ENCODE measurements at places on chromosomes 11 and 22.

DNA sequence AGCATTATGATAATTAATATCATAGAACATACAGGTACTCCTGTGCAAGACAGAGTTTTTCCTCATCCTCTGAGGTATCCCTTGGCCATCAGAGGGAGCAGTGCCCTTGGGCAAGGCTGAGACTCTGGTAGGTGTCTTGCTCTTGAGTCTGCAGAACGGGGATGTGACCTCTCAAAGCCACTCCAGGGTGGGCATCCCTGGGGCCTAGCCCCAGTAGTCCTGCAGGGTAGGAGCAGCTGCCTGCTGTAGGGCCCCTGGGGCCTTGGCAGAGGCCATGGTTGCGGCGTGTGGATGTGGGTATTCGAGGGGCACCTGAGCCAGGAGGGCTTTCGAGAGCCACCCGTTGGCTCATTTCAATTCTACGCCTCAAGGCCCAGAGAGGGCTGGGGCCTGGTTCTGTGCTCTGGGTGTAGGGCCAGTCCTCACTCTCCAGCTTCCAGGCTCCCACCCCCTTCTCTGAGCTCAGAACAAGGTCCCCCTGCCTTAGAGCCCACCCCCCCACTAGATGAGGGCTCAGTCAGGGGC, 7.7 kb upstream of the OMP start:
- DNase-seq, result no peak

DNA sequence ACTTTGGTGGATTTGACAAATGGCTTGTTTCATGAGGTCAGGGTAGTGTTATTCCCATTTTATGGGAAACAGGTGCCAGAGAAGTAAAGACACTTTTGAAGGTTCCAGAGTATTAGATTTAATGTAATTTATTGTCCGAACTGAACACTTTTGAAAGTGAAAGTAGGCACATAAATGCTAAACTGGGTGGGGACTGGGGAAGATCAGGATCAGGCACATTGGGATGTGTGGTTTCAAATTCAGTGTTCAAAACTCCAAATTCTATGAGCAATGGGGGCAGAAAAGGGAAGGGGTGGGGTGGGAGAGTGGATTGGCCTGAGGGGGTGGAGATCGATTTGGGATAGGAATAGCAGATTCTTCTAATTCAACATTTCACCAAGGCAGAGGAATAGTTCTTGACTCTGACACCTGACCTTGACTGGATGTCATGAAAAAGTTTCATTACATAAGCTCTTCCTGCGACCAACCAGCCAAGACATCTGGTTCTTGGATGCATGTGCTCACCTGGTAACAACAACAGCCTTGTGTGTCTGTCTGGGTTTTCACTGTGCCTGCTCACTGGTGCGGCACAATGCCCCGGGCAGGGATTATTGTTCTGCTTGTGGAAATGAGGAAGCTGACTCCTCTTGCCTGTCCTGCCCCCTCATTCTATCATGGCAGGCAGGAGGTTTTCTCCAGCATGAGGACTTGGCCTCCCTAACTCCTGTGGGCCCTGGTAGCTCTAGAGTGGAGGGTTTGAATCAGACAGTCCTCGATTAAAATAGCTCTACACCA, 10.8 kb downstream of the PPFIBP2 start:
- no peak for DNase-seq

GRCh38 chr22:20354238-20354975, 34.5 kb upstream of the DGCR6L start:
- DNase-seq, result no peak

GRCh38 chr11:64057890-64058289, 22.2 kb downstream of the FLRT1 start:
- no peak for DNase-seq

GRCh38 chr11:18392434-18393321, 1.7 kb upstream of the LDHA start:
- DNase-seq, result no peak

- no peak for DNase-seq
Observed at GRCh38 chr11:11807811-11808782, 33.7 kb upstream of the USP47 start.

- no peak for DNase-seq
Observed at GRCh38 chr11:5007561-5007960, 12.9 kb downstream of the OR51L1 start.

DNA sequence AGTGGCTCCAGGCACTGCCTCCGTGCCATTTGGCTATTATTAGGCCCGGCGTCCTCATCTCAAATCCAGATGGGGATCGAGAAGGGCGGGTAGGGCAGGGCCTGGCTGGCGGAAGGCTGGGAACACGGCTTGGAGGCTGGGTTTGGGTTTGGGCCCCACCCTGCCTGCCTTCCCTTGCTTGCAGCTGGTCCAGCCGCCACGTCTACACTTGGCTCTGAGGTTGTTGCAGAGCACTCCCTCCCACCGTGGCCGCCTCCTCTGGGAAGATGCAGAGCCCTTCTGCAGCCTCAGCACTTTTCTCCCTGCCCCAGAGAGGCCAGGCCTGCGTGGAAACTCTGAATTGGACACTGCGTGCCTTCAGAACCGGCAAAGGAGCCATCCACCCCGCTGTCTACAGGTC, 5.2 kb upstream of the SMTN start:
- no peak for DNase-seq

DNA sequence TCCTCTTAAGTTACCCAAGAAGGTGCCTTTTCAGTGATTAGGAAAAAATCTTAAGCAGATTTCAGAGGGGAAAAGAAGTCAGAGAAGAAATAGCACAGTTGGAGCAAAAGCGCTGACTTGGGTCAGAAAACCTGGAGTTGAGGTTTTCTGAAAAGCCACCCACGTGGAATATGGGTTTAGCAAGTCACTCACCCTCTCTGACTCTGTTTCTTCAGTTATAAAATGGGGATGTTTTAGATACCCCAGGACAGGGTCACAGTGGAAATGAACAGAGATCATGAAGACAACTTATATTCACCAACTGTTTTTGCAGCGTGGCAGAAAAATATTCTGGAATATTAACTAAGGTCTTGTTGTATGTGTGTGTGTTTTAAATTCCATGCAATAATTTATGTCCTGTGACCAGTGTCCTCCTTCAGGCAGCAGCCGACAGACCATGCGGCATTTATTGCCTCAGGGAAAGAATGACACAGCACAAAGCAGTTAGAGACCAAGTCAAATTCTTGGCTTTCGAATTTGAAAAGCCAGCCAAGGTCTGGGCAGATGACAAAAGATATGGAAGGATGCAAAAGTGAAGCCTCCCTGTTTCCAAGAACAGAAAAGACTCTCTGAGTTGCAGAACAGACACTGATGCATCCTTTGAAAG, 119.9 kb downstream of the MIAT start:
- no peak for DNase-seq

GRCh38 chr11:77049026-77049425, 14.8 kb downstream of the B3GNT6 start:
- DNase-seq, result no peak

- no peak for DNase-seq
Observed at GRCh38 chr11:78907636-78908035, 333.0 kb upstream of the NARS2 start.

DNA sequence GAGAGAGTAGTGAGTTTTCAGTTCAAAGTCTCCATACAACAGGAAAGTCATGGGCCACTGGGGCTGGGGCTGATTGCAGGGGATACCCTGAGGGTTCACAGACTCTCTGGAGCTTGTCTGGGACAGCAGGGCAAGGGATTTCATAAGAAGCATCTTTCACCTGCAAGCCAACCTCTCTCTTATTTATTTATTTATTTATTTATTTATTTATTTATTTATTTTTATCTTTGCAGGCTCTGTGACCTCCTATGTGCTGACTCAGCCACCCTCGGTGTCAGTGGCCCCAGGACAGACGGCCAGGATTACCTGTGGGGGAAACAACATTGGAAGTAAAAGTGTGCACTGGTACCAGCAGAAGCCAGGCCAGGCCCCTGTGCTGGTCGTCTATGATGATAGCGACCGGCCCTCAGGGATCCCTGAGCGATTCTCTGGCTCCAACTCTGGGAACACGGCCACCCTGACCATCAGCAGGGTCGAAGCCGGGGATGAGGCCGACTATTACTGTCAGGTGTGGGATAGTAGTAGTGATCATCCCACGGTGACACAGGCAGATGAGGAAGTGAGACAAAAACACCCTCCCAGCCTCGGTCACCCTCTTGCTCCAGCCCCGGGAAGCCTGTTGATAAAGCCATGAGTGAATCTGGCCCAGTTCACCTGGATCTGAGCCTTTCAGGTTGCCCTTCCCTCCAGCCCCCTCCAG, 68.4 kb downstream of the GGTLC2 start:
- no peak for DNase-seq

DNA sequence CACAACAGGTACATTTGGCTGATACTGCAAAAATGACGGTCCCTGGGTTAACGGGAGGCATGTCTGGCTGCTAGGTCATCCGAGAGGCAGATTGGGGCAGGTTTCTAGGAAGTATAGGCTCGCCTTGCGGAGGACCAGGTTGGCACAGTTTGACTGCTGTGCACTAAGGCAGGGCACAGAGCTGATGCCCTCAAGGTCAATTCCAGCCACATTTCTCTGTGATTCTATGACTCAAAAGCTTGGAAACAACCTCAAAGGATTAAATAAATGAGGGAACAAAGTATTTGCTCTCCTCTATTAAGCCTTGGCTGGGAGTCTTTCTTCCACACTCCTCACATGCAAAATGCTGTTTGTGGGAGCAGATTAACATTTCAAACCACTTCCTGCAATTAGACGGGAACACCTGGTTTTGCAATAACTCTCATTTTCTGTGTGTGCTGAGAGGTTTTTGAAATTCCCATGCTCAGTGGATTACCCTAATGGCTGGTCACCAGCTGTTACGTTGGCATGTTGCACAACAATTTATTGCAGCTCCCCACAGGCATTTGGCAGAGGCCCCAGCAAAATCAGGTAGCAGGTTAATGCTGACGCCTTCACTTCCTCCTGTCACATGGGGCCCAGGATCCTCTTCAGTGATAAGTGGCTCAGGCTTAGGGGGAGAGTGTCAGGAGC, 61.0 kb upstream of the PLET1 start:
- no peak for DNase-seq
